ENCODE measurements at places on chromosomes 2 and 18.

DNA sequence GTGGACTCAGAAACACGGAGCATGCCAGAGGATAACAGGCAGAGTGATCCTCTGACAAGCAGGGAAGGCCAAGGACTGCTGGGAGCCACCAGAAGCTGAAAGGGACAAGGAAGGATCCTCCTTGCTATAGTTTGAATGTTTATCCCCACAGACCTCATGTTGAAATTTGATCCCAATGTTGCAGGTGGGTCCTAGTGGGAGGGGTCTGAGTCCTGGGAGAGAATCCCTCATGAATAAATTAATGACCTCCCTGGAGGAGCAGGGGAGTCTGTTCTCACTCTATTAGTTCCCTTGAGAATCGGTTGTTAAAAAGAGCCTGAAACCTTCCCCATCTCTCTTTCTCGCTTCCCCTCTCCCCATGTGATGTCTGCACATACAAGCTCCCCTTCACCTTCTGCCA lies 124.4 kb downstream of the FBXO15 start:
- DNase-seq = no peak

- no peak for DNase-seq
Measured at GRCh38 chr2:1736045-1736444, 8.3 kb downstream of the PXDN start.

DNA sequence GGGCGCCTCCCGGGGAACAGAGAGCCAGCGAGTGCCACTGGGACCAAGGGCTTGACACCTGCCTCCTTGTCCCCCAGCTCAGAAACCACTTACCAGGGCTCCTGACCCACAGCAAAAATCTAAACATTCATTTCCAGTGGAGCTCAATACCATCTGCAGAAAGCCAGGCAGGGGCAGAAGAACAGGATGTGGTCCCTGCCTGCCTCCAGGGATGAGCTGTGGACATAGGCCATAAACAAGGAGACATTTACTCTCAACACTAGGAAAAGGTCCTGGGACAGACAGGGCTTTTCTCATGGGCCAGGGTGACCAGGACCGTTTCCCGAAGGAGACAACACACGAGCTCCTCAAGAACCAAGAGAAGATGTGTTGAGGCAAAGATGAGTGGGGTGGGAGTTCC lies 203.0 kb downstream of the CTIF start:
- no peak for DNase-seq

DNA sequence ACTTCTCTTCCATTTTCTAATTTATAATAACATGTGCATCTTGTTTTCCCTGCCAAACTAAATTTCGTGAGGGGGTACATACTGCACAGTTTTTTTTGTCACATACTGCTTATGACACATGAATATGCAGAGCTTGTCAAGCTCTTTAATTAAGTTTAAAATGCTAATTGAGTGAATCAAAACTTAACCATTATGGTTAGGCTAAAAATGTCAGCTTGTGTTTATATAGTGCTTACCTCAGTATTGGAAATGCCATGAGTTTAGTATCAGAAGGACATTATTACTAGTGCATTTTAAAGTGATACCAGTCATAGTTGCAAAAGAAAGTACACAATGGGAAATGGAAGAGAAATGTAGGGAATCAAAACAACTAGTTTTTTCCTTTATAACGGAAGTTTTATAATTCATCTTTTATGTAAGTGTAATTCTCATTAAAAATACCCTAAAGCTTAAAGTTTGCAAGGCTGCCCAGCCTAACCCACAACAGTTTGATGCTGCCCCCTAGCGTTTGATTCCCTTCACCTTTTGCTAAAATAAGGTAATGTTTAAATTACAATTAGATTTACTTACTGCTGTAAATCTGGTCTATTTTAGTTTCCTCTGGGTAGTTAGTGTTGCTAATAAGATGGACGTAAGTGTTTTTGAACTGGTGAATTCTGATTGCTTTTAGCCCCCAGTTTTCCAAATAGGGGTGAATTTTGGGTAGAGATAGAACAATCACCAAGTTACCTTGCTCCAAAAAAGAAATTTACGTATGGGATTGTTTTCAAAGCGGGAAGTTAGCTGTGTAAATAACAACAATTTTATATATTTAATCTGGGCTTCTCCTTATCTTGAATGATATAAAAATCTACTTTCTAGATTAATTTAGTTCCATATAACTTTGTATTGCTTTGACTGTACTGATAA lies 3.2 kb downstream of the SLC39A10 start:
- peak; percentile 6 for DNase-seq

GRCh38 chr2:191577605-191578004 lies 100.3 kb upstream of the NABP1 start:
- no peak for DNase-seq

GRCh38 chr2:135226961-135227360 lies 174.9 kb downstream of the RAB3GAP1 start:
- DNase-seq = no peak

DNA sequence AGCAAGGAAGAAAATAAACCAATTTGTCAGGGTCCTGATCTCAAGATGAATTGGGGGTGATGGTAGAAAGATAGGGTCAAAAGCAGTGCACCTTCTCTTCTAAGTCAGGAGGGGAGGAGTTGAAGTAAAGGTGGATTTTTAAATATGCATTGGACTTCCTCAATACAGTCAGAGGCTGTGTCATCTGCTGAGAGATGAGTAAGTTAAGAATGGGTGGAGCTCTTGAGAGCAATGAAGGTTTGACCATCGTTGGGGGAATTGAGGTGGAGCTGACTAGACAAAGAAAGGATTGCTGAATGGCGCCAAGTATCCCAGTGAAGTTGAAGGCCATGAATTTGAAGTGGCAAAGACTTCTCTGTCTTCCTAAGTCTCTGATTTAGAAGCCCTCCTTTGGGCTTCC lies 18.4 kb upstream of the CPO start:
- no peak for DNase-seq

DNA sequence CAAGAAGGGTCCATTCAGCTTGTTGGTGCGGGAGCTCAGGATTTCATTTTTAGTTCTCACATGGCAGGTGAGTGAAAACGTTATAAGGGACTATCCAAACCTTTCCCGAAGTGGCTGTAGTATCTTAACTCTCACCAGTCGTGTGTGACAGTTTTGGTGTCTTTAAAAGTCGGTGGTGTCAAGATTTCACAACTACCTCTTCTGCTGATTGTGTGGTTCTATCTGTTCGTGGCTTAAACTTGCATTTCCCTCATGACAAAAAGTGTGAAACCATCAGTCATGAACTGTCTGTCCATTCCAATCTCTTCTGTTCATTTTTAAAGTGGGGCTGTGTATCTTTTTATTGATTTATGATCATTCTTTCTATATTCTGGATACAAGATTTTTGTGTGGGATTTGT lies 3.8 kb upstream of the AQP12B start:
- DNase-seq = no peak

- no peak for DNase-seq
Measured at GRCh38 chr2:217935901-217936684, 66.7 kb downstream of the TNS1 start.

- no peak for DNase-seq
Measured at GRCh38 chr2:241595600-241596140, 37.1 kb downstream of the BOK start.
